ENCODE measurements at places on chromosomes 3 and 15.

DNA sequence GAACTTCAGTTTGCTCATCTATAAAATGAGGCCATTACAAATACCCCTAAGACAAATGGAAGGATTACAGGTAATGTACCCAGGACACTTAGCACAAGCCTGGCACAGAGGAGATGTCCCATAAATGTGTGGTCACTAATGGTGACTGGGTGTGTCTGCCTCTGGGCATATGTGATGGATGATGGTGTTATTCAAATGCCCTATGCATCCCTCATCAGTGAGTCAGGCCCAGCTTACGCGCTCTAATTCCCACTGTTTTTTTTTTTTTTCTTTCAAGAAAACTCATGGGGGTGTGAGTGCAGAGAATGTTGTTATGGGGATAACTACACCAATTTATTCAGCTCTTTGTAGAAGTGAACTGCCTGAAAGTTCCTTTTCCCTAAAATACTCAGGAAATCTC is 23.6 kb upstream of the KIF23 start:
- peak; percentile 89 for DNase-seq

DNA sequence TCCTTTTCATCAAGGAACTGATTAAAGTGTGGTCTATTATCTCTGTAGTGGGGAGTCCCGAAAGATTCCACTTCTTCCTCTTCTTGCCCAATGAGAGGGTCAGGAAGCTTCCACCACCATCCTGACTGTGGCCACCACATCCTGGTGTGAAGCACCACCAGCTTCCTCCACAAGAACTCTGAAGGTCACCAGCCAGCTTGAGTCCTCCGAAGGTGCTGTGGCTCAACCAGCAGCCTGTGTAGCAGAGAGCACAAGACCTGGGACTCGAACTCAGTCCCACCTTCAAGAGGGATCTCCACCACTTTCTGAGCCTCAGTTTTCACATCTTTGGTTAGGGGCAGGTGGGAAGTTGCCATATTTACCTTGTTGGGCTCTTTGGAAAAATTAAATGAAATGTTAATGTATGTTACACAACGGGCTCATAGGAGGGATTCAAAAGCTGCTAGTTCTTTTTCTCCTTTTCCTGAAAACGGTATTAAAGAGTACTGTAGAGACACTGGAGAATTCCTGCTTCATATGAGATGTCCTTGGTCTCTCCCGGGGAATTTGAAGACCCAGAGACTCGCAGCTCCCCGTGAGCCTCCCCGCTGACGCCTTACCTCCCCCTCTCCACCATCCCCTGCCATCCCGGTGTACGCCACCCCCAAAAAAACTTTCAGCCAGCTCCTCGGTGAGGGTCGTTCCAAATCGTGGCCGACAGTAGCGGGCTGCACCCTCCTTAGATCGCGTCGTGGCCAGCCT is 816 bp upstream of the ACAN start:
- no peak for DNase-seq

DNA sequence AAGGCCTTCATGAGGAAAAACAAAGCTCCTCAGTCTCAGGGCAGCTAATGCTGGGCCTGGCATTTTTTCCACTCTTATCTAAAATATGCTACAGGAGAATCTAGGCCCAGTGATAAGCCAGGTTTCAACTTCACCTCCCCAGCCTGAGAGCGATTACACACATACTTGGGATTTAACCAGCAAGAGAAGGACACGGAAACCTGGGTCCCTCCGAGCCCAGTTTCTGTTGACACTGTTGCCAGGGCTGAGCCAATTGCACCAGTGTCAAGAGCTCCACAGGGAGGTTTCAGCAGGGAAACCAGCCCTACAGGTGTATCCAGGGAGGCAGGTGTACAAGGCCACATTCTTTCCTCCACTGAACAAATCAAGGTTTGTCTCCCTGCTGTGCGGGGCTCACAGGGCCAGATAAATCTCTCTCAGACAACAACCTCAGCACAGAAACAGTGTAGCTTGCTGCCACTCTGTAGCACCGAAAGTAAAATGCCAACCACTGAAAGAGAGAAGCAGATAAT is 85.4 kb downstream of the MAGI1 start:
- no peak for DNase-seq

- no peak for DNase-seq
Observed at GRCh38 chr3:42988097-42988496, 9.0 kb downstream of the GASK1A start.

DNA sequence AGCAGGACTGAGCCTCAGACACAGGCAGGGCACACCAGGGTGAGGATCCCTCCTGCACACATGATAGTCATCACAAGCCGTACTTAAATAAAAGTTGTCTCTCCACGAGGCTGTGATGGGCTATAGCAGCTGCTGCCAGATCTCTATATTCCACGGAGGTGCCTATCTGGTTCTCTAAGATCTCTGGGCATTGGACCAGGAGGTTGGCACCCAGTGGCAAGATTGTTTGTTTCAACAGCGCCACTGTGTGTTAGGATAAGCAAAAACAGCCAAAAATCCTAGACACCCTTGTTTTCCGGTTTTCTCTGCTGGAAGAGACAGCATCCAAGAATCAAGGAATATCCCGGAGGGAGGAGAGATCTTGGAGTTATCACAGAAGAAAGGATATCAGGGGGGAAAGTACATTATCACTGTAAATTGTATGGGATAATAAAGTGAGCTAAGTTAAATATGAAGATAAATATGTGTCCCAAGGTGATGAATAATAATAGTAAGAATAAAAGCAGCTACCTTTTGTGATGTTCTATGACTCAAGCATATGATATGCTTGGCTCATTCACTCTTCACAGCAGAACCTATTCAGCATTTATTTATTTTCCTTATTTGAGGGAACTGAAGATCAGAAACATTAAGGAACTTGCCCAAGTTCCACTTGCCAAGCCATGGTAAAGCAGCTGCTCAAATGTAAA is 90.6 kb upstream of the AKAP13 start:
- peak; percentile 38 for DNase-seq

GRCh38 chr15:70530906-70531305 is 232.5 kb downstream of the UACA start:
- no peak for DNase-seq

GRCh38 chr15:63076714-63077046 is 34.1 kb downstream of the TPM1 start:
- no peak for DNase-seq

DNA sequence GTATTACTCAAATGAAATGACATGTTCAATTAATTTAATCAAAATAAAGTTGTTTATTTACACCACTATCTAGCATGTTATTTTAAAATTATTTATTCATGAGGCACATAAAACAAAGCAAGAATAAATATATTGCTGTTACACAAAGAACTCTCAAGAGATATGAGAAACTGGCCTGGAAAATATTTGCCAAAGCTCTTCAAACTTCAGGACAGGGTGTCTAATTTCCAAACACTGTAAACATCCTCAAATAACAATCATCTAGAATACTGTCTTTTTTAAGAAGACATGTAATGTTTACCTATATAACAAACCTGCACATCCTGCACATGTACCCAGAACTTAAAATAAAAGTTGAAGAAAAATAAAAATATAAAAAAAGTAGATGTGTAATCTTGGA is 876.6 kb downstream of the TUSC7 start:
- DNase-seq: no peak

DNA sequence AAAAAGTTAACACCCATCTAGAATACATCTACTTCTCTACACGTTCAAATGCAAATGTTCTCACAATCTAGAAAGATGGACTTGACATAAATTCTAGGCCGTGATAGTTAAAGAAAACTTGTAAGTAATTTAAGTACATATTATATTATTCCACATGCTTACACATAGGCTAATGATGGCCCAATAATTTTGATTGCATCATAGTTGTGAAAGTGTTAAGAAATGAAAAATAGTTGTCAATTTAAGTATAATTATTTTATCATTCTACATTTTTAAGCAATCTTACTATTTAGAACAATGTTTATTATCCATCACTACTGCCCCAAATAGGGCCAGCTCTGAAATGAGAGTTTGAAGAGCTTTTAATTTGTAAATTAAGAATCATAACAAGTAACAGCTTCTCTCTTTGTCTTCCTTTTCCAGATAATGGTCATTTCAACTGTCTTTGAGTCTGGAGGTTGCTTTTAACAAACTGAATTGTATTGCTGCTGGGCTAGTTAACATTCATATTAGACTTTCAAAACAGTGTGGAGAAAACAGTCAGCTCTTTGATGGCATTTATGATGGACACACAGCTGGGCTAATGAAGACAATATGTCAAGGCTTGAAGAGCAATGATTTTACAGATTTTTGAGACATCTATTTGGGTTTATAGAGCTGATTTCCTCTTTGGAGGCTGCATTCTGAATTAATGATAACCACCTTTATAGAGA is 246.1 kb upstream of the KCNH8 start:
- no peak for DNase-seq

DNA sequence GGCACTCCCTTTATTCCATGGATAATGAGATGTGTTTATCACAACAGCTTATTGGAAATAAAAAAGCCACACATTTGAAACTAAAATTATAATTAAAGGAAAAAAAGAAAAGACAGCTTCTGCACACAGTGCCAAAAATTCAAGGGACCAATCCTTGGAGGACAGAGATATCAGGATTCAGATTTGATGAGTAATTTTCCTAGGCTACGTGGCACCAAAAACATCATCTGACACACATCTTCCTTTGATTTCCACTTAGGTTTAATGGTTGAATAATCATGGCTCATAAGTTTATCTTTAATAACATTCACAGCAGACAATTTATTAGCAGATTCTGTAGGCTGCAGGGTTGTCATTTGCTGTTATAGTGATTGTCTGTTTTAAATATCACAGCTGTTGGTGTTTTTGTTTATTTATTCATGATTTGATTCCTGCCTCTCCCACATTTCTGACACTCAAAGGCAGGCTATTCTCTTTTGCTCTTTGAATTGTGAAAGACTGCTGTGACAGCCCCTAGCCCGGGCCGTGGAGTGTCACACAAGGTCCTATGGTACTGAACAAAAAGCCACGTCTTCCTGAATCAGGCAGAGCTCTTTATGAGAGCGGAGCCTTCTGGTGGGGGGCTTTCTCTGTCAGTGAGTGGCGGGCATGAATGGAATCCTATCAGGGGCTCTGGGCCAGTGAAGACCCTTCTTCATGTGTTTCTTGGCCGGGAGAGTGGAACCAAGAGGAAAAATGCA is 708.5 kb downstream of the SQOR start:
- no peak for DNase-seq

DNA sequence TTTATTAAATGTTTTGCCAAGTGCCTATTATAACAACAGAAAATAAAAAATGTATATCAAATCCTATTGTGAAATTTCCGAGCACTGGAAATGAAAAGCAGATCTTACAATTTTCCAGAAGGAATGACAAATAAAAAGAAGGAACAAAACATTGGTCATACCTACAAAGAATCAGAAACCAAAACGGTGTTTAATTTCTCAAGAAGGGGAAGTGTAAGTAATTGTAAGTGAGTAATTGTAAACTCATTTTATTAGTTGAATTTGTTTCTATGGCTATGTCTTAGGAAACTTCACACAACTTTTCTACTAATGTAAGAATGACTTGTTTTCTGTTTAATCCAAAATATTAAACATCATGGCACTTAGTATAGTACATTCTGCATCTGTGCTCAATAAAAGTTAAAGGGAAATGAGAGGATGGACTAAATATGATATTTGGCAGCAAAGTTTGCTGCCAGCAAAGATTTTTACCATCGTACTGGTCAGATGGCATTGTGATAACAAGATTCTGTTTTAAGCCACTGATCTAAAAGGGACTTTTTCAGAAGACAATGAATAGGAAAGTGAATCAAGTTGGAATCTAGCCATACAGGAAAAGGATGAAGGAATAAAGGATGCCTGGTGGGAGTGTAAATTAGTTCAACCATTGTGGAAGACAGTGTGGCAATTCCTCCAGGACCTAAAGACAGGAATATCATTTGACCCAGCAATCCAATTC is 232.4 kb downstream of the NFKBIZ start:
- no peak for DNase-seq

DNA sequence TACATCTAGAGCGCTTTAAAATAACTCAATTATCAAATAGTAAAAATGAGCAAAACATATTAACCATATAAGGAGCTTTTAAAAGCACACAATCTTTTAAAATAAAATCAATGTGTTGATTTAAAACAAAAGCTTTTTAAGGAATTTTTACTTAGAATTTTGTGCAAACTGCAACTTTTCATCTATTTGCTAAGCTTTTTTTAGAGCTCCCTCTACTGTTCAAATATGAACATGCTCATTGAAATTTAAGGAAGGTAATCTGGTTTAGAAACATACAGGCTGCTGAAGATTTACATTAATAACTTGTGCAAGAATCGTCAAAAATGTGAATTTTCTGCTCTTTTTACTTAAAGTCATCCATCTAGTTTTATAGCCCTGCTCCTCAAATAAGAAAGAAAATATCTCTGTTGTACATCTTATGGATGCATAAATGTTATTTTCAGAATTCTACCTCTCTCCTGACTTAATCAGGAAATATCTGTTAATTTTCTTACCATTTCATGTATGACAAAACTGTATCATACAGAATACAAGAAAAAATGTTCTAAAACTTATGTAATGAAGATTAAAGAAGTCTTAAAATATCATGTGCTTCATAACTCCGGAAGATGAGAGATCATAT is 469.4 kb upstream of the ROBO2 start:
- peak; percentile 30 for DNase-seq

DNA sequence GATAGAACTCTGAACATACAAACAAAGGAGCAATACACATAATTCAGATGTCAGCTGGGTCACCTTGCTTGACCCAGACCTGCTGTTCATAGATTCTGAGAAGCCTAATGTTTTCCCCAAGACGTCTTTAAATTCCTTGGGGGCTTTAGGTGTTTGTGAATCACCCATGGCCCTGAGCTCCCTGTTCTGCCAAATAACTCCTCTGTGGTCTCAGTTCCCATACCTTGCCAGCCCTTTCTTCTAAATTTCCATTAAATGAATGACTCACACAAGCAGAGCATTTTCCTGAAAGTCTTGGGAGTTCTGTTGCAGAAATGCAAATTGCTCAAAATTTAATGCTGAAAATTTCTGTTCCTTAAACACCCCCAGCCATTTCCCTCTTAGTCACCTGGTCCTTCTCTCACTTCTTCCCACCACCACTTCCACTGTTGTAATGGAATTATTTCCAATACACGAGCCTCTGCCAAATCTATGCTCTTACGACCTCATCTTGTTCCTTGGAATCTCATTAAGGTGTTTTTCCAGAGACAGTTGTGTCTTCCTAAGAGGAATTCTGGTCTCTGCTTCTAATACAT is 33.4 kb upstream of the PSMD6 start:
- DNase-seq: no peak

DNA sequence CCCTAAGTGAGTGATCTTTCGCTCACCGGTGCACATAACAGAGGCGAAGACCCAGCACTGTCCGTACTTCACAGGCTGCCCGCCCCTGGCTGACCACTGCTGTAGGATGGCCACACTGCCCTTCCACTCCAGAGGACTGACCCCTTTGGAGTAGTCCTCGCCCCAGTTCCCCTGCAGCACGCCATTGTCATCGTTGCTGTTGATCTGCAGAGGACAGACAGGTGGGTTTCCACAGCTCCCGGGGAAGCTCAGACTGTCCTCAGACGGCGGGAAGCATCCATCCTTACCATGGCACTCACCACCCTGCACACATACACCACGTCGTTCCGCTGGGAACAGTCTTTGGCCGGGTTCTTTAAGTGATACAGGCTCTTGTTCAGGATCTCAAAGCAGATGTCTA is 20.5 kb upstream of the TGM5 start:
- DNase-seq: no peak

Measured in fibroblast of skin of back (primary cell).